ENCODE measurements at places on chromosomes 1 and 21.

GRCh38 chr1:11693024-11693590 lies 1.6 kb downstream of the DRAXIN start:
- DNase-seq = peak; percentile 13

- no peak for DNase-seq
Measured at GRCh38 chr1:211035821-211036380, 98.0 kb downstream of the KCNH1 start.

DNA sequence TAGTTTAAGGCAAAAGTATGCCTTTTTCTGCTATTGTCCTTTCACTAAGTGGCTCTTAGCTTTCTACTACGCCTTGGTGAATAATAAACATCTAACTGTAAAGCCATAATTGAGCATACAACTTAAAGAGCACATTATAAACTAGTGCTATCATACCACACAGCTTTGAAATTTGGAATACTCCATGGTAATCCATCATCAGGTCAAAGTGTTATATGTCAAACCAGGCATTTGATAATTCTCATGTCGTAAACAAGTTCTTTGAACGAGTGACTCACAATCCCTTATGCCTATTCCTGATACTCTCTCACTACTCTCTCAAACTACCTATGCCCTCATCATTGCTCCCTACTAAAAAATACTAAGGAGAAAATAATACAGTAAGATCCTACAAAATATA lies 60.3 kb upstream of the FMN2 start:
- DNase-seq = no peak

DNA sequence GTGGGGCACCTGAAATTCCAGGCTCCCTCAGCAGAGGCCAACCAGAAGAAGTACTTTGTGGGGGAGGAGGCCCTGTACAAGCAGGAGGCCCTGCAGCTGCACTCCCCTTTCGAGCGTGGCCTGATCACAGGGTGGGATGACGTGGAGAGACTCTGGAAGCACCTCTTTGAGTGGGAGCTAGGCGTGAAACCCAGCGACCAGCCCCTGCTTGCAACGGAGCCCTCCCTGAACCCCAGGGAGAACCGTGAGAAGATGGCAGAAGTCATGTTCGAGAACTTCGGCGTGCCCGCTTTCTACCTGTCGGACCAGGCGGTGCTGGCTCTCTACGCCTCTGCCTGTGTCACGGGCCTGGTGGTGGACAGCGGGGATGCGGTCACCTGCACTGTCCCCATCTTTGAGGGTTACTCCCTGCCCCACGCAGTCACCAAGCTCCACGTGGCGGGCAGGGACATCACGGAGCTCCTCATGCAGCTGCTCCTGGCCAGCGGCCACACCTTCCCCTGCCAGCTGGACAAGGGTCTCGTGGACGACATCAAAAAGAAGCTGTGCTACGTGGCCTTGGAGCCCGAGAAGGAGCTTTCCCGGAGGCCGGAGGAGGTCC lies 634 bp downstream of the ACTRT2 start:
- DNase-seq = no peak

DNA sequence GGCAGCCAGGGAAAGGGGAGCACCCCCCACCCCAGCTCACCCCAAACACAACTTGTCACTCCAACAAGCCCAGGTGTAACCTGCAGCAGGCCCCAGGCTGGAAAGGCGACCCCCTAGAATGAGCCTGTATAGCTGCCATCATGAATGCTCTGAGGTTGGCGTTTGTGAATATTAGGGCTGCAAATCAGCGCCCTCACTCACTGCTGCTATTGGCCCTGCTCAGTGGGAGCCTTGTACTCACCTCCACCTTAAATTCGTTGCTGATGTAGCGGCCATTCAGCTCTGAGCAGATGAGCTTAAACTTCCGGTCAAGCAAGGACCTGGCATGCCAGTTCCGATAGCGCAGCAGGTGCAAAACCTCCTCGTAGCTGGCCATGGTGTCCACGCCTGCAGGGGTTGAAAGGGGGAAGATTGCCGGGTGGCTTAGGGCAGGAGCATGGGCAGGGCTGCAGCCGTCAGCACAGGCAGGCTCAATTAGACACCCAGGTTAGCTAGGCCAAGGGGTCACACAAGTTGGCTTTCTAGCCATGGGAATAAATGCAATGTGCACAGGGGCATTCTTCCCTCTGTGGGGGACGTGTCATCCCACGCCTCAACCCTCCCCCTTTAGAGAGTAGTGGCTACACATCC lies 81.7 kb downstream of the PIK3CD start:
- no peak for DNase-seq

DNA sequence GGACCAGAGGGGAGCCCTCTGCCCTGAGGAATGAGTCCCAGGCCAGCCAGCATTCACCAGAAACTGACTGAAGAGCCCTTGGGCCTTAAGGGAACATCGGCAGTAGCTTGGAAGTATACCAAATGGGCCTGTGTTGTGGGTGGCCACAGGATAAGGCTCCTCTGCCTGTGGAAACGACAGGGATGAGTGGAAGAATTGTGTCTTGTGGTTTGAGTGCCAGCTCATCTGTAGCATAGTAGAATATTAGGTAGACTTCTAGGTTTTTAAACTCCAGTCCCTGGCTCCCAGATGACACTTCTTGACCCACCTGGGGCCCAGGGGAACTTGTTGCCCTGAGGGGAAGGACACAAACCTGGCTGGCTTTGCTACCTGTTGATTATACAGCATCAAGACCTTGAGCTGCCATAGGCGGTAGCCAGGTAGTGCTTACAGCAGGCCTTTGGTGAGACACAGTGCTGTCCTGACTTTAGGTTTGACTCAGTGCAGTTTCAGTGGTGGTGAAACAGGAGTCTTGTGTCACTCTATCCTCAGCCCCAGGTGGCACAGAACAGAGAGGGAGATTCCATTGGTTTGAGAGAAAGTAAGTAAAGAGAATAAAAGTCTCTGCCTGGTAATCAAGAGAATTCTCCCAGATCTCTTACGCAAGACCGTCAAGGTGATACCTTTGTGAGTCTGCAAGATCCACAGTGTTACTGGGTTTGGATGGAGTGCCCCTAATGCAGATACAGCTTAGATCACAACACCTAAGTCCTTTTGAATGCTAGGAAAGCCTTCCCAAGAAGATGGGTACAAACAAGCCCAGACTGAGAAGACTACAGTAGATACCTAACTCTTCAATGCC lies 50.2 kb downstream of the RABGAP1L start:
- DNase-seq = no peak
